ENCODE measurements at places on chromosomes 7 and 10. TPM values are rescaled to one million over a fixed set of nuclear protein-coding genes. Genes with fewer than 3 reads are reported as not detected.

The SFTPA2 gene
- total RNA-seq, result not detected

DNA sequence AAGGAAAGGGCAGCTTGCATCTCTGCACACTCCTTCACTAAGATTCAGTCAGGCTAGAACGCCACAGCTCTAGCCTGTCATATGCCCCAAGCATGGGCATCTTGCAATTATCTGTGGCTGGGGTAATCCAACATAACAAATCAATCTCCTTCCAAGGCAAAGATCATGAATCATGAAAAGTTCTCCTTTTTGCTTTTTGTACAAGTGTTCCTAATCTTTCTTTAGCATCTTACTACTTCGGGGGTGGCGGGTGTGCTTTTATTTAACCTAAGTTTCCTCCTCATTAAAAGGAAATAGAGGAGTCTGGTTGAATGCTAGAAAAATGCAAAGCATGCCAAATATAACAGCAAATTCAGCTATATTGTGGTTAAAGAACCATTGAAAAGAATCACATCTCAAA is 43.5 kb upstream of the NKX2-3 start:
- H3K36me3 ChIP-seq, result no peaks in the 10 kb centered on the region
- peaks cover 24% of the 10 kb centered on the region for H3K27me3 ChIP-seq
- no peak overlapping the region for H3K27ac ChIP-seq
- no peak for DNase-seq

The CDK1 gene
- total RNA-seq, result 1.3 TPM

DNA sequence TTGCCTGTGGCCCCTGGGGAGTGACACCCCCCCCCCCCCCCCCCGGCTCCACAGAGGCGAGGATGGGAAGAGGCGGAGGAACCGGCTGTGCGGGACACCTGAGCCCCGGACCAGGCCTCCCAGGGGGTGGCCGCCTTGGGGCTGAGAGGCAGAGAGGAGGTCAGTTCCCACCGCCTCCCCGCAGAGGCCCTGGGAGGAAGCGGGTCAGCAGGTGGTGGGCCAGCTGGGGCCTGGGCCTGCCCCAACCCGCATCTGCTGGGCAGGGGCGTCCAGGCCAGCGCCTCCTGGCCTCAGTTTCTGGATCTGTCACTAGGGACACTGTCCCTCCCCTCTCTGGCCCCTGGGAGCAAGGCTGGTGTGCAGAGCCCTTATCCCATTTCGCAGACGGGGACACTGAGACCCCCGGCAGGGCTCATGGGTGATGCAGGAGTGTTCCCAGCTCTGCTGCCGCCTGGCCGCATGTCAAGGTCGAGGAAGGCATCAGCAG is 14.6 kb upstream of the LFNG start:
- DNase-seq, result no peak
- no peaks in the 10 kb centered on the region for H3K36me3 ChIP-seq
- no peak overlapping the region for H3K4me3 ChIP-seq

DNA sequence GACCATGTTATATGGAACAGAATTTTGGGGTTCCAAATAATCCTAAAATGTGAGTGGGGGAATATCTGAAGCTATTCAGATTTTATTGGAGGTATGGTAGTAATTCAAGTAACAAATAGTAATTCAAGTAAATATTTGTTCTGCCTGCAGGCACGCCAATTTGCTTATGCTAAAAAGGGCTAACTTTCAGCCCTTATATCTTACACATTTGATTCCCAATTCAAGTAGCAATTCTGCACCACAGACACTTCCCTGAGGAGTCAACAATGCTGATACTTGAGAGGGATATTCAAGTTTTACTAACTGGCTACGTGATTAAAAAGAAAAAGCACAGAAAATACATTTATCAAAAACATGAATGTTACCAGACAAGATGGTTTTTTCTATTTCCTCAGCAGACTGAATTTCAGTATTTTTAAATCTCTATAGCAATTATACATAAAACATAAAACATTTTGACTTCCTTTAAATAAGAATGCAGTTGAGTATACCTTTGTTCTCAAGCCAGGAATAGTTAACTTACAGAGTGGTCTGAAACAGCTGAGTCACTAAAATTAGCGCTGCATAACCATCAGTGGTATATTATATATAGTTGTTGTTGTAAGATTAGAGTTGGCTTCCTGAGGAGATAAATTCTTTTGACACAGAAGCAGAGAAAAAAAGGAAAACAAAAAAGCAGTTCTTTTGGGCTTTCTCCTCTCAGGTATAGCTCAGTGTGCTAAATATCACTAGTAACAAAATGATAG is 33.9 kb downstream of the MTPN start:
- H3K4me3 ChIP-seq, result no peak overlapping the region
- H3K27ac ChIP-seq, result no peak overlapping the region
- no peak for DNase-seq
- peaks cover 7% of the 10 kb centered on the region for H3K4me1 ChIP-seq
- peaks cover 6% of the 10 kb centered on the region for H3K36me3 ChIP-seq
- no peaks in the 10 kb centered on the region for H3K27me3 ChIP-seq

The LSM5 gene
- 26.7 TPM for total RNA-seq

DNA sequence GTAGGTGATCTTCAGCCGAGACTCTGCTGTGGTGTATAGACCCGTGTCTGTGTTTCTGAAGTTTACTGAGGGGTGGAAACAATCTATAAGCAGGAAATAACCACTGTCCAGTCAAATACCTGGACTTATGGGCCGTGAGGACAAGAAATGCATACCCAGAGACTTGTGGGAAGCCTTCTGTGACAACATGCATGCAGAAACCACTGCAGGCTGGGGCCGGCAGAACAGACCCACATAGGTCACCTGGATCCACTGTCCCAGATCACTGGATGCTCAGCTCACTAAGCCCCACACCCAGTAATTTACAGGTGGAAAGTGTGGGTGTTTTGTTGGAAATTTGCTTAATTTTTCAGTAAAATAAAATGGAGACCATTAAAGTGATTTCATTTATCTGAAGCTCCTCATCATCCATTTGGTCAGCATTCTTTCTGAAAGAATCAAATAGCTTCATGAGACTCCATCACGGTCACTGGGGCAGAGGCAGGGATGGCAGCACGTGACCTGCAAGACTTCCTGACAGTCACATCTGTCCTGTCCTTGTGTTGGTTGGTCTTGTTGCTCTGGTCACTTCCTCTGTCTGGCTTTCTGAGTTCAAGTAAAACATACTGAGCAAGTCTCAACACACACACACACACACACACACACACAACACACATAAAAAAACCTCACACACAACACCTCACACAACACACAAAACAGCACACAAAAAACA is 108.3 kb downstream of the TNS3 start:
- no peaks in the 10 kb centered on the region for H3K36me3 ChIP-seq
- no peak overlapping the region for H3K4me3 ChIP-seq
- peaks cover 10% of the 10 kb centered on the region for H3K27me3 ChIP-seq
- DNase-seq, result no peak
- no peak overlapping the region for H3K27ac ChIP-seq
- H3K4me1 ChIP-seq, result no peaks in the 10 kb centered on the region

- no peaks in the 10 kb centered on the region for H3K27me3 ChIP-seq
- H3K4me1 ChIP-seq, result no peaks in the 10 kb centered on the region
- H3K36me3 ChIP-seq, result no peaks in the 10 kb centered on the region
- H3K4me3 ChIP-seq, result no peak overlapping the region
Observed at GRCh38 chr7:98771519-98771918, 98.3 kb downstream of the TMEM130 start.

GRCh38 chr10:55369670-55370420 is 568.8 kb upstream of the PCDH15 start:
- no peak overlapping the region for H3K27ac ChIP-seq
- no peaks in the 10 kb centered on the region for H3K27me3 ChIP-seq
- no peak for DNase-seq
- no peaks in the 10 kb centered on the region for H3K4me1 ChIP-seq
- no peak overlapping the region for H3K4me3 ChIP-seq

Data from T-cell (primary cell).